ENCODE measurements at places on chromosomes 11 and 22.

DNA sequence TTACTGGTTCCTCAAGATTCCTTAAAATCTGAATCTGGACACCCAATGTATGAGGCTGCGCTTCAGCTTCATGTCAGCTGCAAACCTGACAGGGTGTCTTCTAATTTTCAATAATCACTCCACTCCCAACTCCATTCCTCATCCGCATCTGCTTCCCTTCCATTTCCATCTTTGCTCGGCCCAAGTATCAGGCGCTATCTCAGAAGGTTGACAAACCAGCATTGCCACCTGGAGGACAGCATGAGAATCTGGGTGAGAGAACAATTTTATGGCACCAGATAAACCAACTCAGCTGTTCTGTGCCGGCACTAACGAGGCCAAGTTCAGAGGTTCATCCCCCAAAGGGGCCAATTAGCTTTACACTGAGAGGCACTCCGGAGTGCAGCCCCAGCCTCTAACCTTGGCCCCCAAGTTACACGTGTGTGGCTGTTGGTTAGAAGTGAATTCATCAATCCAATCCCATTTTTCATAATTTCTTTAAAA is 79.1 kb upstream of the LMO2 start:
- no peaks in the 10 kb centered on the region for H3K36me3 ChIP-seq
- no peak overlapping the region for H3K27ac ChIP-seq
- peak; percentile 71 for DNase-seq
- H3K4me1 ChIP-seq = no peaks in the 10 kb centered on the region
- H3K4me3 ChIP-seq = no peak overlapping the region

DNA sequence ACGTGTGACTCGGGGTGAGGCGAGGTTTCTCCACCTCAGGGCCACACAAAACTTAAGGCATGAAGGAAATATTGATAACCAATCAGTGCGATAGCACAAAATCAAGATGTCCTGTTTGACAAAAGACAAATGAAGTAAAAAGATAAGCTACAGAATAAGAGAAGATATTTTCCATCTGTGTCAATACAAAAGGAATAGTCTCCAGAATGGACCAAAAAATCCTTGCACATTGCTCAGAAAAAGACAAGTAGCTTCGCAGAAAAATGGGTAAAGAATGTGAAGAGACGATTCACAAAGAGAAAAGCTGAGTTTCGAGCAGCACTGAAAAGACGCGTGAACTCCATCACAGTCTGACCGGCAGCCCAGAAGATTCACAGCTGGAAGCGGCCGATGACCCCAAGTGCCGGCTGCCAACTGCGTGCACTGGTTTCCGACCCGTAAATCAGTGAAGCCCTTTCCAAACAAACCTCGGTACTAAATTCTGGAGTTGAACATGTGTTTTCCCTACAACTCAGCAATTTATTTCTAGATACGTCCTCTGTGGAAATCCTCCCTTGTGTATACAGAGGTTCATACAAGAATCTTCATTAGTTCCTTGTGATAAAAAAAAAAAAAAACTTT is 308.4 kb downstream of the BRD1 start:
- H3K27ac ChIP-seq = no peak overlapping the region
- H3K4me1 ChIP-seq = no peaks in the 10 kb centered on the region
- no peak overlapping the region for H3K4me3 ChIP-seq
- no peaks in the 10 kb centered on the region for H3K36me3 ChIP-seq

DNA sequence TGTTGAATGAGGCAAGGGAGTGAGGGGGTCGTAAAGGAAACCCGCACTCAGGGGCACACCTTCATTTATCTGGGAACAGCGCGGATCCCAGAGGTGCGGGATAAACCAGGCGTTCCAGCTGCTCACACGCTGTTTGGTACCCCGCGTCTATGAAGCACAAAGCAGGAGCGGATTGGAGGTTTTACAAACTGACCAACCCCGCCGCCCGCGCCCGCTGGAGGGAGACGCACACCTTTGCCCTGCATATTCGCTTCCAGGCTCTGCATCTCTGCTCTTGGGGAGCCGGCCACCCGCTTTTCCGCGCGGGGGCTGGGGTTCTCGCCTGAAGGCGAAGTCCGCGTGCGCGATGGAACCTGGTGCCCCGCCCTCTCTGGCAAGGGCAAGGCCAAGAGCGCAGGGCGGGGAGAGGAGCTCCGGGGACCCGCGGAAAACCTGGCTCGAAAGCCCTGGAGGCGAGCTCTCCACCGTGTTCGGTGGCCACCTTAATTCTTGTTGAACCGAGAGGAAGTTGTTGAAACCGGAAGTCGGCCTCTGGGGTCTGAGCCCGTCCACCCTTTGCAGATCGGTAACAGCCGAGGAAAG is 6.8 kb upstream of the ALX4 start:
- DNase-seq = peak; percentile 30
- H3K36me3 ChIP-seq = no peaks in the 10 kb centered on the region
- H3K27ac ChIP-seq = no peak overlapping the region
- H3K4me3 ChIP-seq = no peak overlapping the region
- H3K27me3 ChIP-seq = no peaks in the 10 kb centered on the region
- H3K4me1 ChIP-seq = peaks cover 33% of the 10 kb centered on the region

DNA sequence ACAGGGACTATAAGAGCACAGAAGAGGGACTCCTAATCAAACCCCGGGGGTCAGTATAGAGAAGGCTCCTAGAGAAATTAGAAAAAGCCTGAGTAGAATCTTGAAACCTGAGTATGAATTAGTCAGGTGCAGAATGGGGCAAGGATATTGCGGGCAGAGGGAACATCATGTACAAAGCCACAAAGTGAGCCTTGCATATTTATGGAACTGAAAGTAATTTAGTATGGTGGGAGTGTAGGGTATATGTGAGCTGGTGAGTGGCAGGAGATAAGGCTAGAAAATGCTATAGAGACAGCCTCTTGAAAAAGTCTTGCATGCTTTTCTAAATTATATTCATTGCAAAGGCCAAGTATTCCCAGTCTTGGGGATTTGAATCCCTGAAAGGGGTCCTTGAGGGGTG is 93.7 kb downstream of the STIM1 start:
- H3K27me3 ChIP-seq = no peaks in the 10 kb centered on the region
- H3K4me3 ChIP-seq = peak overlapping the region; percentile 20
- DNase-seq = peak; percentile 69
- no peak overlapping the region for H3K27ac ChIP-seq
- H3K4me1 ChIP-seq = peaks cover 78% of the 10 kb centered on the region
- H3K36me3 ChIP-seq = no peaks in the 10 kb centered on the region

- no peak overlapping the region for H3K27ac ChIP-seq
- H3K4me3 ChIP-seq = no peak overlapping the region
- DNase-seq = no peak
- no peaks in the 10 kb centered on the region for H3K36me3 ChIP-seq
- H3K27me3 ChIP-seq = no peaks in the 10 kb centered on the region
Measured at GRCh38 chr22:28029201-28029948, 110.3 kb upstream of the PITPNB start.

DNA sequence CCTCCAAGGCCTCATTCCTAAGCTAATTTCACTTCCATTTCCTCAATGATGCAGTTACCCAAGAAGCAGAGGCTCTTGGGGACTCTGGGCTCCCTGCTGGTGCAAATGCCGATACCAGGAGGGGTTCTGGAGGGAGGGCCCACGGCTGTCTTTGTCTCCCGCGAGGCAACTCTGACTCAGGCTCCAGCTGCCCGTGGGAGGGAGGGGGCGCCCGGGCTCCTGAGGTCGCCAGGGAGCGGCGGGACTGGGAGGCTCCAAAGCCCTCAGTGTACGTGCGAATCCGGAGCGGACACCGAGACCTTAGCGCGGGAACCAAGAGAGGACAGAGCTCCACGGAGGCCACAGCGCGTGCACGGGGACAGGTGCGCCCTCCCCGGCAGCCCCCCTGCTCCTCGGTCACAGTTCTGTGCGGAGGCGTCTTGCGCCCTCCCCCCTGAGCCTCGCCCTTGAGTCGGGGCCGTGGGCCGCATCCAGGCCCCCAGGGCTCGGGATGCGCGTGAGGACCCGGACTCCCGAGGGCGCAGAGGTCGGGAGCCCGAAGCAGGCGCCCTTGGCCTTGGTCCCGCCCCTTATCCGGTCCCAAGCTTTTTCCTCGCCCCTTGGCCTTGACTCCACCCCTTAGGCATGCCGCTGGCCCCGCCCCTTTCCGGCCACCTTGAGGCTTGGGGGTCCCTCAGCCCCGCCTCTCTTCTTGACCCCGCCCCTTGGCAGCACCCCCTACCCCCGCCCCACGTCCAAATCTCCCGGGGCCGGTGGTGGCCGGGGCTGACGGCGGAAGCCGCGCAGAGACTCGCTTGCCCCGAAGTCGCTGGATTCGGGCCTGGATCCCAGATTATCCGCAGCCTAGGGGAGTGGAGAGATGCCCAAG is 4.7 kb upstream of the SHISA8 start:
- H3K4me1 ChIP-seq = peaks cover 86% of the 10 kb centered on the region
- H3K27me3 ChIP-seq = peaks cover 8% of the 10 kb centered on the region
- DNase-seq = peak; percentile 93
- peak overlapping the region; percentile 52 for H3K4me3 ChIP-seq

DNA sequence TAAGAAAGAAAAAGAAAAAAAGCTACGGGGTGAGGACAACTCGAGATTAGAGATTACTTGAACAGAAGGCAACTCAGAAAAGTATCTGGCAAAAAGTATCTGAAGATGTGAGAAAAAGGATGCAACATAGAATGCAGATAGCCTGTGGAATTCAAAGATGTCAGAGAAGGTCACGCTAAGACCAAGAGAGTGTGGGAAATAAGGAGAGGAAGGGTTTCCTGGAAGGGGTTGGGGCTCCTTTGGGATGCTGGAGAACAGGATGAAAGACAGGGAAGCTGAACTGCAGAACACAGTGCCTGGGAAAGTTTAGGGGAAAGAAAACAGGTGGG is 1.2 kb downstream of the GUCY1A2 start:
- H3K4me3 ChIP-seq = no peak overlapping the region
- H3K27me3 ChIP-seq = peaks cover 24% of the 10 kb centered on the region

DNA sequence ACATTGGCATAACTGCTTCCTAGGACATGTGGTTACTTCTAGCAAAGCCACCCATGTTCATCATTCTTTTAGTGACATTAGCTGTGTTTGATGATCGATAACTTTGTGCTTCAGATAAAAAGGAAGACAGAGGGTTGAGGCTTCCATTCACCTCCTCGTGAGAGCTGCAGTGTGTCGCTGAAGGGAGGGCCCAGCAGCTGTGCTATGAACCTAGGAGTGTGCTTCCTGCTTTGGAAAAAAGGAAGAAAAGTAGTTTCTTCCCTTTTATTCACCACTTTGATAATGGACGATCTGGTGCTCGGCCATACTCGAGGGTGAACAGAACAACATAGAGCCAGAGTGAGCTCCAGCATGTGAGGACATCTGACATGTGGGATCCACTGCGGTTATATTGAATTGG is 6.1 kb upstream of the RFPL2 start:
- H3K27me3 ChIP-seq = no peaks in the 10 kb centered on the region
- H3K4me3 ChIP-seq = no peak overlapping the region
- H3K4me1 ChIP-seq = no peaks in the 10 kb centered on the region

GRCh38 chr11:67691149-67691548 is 16.7 kb upstream of the ALDH3B2 start:
- no peak overlapping the region for H3K4me3 ChIP-seq
- H3K36me3 ChIP-seq = no peaks in the 10 kb centered on the region
- H3K27ac ChIP-seq = no peak overlapping the region
- H3K4me1 ChIP-seq = no peaks in the 10 kb centered on the region
- no peak for DNase-seq

Data from B cell (primary cell).